ENCODE measurements at places on chromosomes 6 and 20. TPM values are rescaled to one million over a fixed set of nuclear protein-coding genes. Genes with fewer than 3 reads are reported as not detected.

GRCh38 chr6:118830691-118831090, 63.3 kb upstream of the ASF1A start:
- H3K27ac ChIP-seq, result no peak overlapping the region
- peaks cover 4% of the 10 kb centered on the region for H3K4me1 ChIP-seq
- H3K27me3 ChIP-seq, result no peaks in the 10 kb centered on the region
- no peak for DNase-seq
- H3K36me3 ChIP-seq, result peaks cover 22% of the 10 kb centered on the region

The KHDC1L gene
- not detected for total RNA-seq

- H3K27ac ChIP-seq, result no peak overlapping the region
- DNase-seq, result no peak
- H3K4me1 ChIP-seq, result peaks cover 10% of the 10 kb centered on the region
- no peaks in the 10 kb centered on the region for H3K36me3 ChIP-seq
- H3K27me3 ChIP-seq, result peaks cover 9% of the 10 kb centered on the region
These were observed 174.2 kb downstream of the TSHZ2 start for GRCh38 chr20:53146201-53146891.

The LINC00237 gene
- not detected for total RNA-seq

- peak; percentile 85 for DNase-seq
- no peaks in the 10 kb centered on the region for H3K36me3 ChIP-seq
- no peaks in the 10 kb centered on the region for H3K27me3 ChIP-seq
- peaks cover 54% of the 10 kb centered on the region for H3K4me1 ChIP-seq
- H3K27ac ChIP-seq, result no peak overlapping the region
These were observed 635 bp upstream of the C20orf203 start for GRCh38 chr20:32674362-32674789.

DNA sequence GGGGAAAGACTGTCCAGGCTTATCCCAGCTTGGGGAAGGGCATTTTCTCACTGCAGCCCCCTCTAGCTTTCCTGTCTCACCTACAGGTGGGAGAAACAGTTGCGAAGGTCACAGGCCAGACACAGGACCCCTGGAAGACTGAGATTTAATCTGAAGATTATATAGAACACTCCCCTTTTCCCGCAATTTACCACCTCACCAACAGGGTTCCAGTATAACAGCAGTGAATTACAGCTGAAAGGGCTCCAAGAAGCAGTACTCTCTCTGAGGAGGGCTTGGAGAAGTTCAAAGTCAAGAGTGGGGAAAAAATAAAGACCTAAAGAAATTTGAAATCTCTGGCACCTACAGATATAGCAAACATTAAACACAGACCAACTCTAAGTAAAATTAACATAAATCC, 111.9 kb downstream of the ANKRD60 start:
- DNase-seq, result no peak
- no peaks in the 10 kb centered on the region for H3K36me3 ChIP-seq
- H3K27ac ChIP-seq, result no peak overlapping the region
- no peak overlapping the region for H3K4me3 ChIP-seq
- peaks cover 12% of the 10 kb centered on the region for H3K27me3 ChIP-seq
- H3K4me1 ChIP-seq, result no peaks in the 10 kb centered on the region

- no peaks in the 10 kb centered on the region for H3K27me3 ChIP-seq
- peak within 1 kb of the TSS; percentile 96 for H3K27ac ChIP-seq
- peak within 1 kb of the TSS; percentile 93 for H3K4me3 ChIP-seq
- peak; percentile 86 for DNase-seq
These were observed at the start of gene TNF for GRCh38 chr6:31575335-31575901. TSS of gene TNF (plus strand) at chr6:31575565. CDS start at chr6:31575742, 177 bp downstream.

DNA sequence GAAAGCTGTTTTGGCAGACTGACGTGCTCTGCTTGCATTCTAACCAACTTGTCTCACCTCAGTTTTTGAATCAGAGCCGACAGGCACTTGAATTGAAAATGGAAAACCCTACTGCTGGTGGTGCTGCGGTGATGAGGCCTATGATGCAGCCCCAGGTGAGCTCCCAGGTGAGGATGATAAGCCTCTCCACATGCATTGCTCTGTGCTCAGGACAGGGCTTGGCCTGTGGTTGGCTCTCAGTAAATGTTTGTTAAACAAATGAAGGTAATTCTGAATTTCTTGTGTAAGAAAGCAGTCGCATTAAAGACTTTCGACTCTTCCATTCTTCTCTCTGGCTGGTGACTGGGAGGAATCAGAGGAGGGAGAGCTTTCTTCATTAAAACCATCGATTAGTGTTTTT, 136.3 kb downstream of the SULF2 start:
- H3K36me3 ChIP-seq, result peaks cover 64% of the 10 kb centered on the region
- no peak overlapping the region for H3K4me3 ChIP-seq
- H3K27me3 ChIP-seq, result no peaks in the 10 kb centered on the region
- no peak overlapping the region for H3K27ac ChIP-seq
- H3K4me1 ChIP-seq, result no peaks in the 10 kb centered on the region

GRCh38 chr6:107061125-107062020, 33.4 kb downstream of the MTRES1 start:
- H3K27ac ChIP-seq, result peak overlapping the region; percentile 74
- H3K4me1 ChIP-seq, result peaks cover 49% of the 10 kb centered on the region
- H3K4me3 ChIP-seq, result peak overlapping the region; percentile 68
- no peaks in the 10 kb centered on the region for H3K27me3 ChIP-seq
- no peaks in the 10 kb centered on the region for H3K36me3 ChIP-seq
- peak; percentile 29 for DNase-seq

The ASIP gene
- total RNA-seq, result not detected

- no peak overlapping the region for H3K4me3 ChIP-seq
- H3K36me3 ChIP-seq, result peaks cover 24% of the 10 kb centered on the region
- DNase-seq, result no peak
- H3K27ac ChIP-seq, result no peak overlapping the region
- peaks cover 10% of the 10 kb centered on the region for H3K4me1 ChIP-seq
These were observed 5.5 kb upstream of the MTG2 start for GRCh38 chr20:62177307-62177706.

DNA sequence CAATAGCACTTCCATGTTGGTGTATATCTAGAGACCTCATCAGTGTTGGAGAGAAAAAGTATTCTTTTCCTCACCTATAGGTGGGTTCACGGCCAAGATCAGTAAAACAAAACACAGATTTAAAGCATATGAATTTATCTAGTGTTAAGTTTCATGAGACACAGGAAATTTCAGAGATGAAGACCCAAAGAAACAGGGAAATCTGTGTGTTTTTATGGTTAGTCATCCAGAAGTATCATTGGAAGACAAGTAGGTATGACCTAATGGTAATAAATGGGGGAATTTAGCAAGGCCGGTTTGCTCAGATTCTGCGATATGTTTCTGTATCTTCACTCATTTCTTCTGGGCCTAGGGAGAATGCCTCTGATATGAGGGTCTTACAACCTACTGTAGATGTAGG, 419.6 kb upstream of the MARCKS start:
- H3K4me1 ChIP-seq, result no peaks in the 10 kb centered on the region
- H3K27ac ChIP-seq, result no peak overlapping the region
- no peaks in the 10 kb centered on the region for H3K36me3 ChIP-seq

The BMP6 gene
- not detected for total RNA-seq

The XKR7 gene
- total RNA-seq, result not detected

DNA sequence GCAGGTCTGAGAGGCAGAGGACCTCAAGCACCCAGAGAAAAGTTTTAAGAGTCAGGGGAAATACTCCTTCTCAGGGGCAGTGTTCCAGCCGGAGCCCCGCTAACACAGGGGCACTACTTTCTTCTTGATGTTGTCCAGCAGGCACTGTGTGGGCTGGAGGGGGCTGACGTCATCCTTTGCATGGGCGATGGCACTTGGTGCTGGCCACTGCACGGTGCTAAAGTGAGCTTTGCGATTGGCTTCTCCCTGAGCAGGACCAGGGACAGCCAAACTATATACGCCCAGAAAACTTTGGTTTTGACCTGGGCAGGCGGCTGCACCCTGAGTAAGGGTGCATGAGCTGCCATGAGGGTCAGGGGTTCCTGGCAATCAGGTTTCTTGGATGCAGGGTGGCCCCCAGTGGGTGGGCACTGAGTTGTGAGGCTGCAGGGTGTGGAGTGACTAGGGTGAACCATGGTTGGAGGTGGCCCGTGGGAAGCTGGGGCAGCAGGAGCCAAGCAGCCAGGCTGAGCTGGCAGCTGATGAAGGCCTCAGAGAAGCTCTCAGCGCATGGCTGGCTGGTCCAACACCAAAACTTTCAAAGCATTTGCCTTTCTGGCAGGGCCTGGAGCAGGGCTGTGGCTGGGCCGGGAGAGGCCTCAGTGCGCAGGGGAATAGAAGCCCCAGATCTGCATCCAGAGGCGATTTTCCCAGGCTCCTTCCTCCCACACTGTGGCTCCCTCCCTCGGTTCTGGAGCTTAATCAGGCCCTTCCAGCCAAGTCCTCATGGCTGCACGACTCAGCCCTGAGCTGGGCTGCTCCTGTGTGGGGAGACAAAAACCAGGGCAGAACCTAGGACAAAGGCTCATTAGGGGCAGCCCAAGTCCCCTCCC, 18.3 kb downstream of the MRPS18A start:
- DNase-seq, result no peak
- peak overlapping the region; percentile 86 for H3K27ac ChIP-seq
- peaks cover 25% of the 10 kb centered on the region for H3K36me3 ChIP-seq
- H3K4me1 ChIP-seq, result peaks cover 44% of the 10 kb centered on the region
- no peaks in the 10 kb centered on the region for H3K27me3 ChIP-seq

GRCh38 chr6:98142839-98143238, 691.5 kb upstream of the POU3F2 start:
- H3K4me3 ChIP-seq, result no peak overlapping the region
- H3K36me3 ChIP-seq, result no peaks in the 10 kb centered on the region

DNA sequence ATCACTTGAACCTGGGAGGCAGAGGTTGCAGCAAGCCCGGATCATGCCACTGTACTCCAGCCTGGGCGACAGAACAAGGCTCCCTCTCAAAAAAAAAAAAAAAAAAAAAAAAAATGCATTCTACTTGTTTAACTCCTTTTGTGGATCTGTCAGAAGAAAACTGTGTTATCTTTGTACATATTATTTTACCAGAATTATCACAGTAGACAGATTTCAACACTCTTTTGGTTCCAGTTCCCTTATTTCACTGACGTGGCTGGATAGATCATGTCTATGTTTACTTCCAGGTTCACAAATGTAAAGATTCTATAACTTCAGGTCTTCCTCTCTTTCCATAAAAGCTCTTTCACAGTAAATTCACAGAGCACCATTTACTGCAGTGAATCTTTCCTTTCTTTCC, 18.4 kb downstream of the NUDT3 start:
- H3K36me3 ChIP-seq, result peaks cover 7% of the 10 kb centered on the region
- no peak for DNase-seq
- H3K27me3 ChIP-seq, result no peaks in the 10 kb centered on the region
- peaks cover 5% of the 10 kb centered on the region for H3K4me1 ChIP-seq
- H3K4me3 ChIP-seq, result no peak overlapping the region

DNA sequence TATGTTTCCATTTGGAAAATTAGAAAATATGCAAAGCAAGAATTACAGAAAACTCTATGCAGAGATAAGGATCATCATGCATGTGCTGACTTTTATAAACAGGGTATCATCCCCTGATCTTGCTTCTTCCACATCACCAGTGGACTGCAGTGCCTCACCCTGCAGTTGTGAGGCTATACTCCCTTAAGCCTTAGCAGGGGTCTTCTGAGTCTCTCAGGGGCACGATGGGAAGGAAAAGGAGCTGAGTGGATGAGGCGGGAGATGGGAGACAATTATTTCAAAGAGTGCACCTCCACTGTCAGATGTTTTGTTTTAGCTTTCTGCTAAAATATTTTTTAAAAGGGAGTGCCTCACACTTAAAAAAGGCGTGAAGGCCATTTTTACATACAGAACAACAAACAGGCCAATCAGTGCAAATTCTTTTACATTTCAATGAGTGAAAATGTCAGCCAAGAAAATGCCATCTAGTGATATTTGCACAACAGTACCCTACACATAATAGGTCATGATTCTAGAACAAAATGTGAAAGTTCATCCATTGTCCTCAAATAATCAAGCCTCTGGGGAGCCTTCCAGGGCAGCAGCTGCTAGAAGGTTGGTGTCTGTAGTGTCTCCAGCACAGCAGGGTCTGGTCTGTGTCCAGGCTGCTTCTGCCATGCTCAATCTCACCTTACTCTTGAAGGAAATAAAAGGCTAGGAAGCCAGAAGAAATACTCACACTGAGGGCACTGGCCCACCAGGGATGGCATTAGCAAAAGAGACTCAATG, 13.2 kb upstream of the SERPINB9 start:
- H3K4me3 ChIP-seq, result no peak overlapping the region
- no peak overlapping the region for H3K27ac ChIP-seq
- H3K36me3 ChIP-seq, result peaks cover 9% of the 10 kb centered on the region
- DNase-seq, result no peak
- H3K27me3 ChIP-seq, result no peaks in the 10 kb centered on the region

GRCh38 chr6:143346004-143346403, 104.5 kb downstream of the ADAT2 start:
- DNase-seq, result no peak
- no peaks in the 10 kb centered on the region for H3K36me3 ChIP-seq
- H3K27me3 ChIP-seq, result no peaks in the 10 kb centered on the region
- no peak overlapping the region for H3K4me3 ChIP-seq

The SIGLEC1 gene
- not detected for total RNA-seq

DNA sequence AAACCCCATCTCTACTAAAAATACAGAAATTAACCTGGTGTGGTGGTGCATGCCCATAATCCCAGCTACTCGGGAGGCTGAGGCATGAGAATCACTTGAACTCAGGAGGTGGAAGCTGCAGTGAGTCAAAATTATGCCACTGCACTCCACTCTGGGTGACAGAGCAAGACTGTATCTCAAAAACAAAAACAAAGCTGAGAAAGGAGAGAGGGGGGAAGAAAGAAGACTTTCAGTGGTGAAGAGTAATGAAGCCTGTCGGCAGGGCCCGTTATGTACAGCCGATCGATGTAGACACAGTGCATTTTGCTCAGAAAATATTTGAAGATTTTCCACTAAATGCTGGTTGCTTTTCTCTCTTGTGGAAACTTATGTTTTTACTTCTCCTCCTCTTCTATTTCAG, 13.8 kb downstream of the VAPB start:
- H3K36me3 ChIP-seq, result peaks cover 15% of the 10 kb centered on the region
- no peak for DNase-seq
- H3K27ac ChIP-seq, result no peak overlapping the region
- H3K4me1 ChIP-seq, result peaks cover 27% of the 10 kb centered on the region
- no peak overlapping the region for H3K4me3 ChIP-seq

GRCh38 chr6:24574809-24575208, 71.2 kb downstream of the KIAA0319 start:
- peaks cover 13% of the 10 kb centered on the region for H3K27me3 ChIP-seq
- no peaks in the 10 kb centered on the region for H3K36me3 ChIP-seq
- DNase-seq, result no peak
- no peaks in the 10 kb centered on the region for H3K4me1 ChIP-seq

GRCh38 chr6:154580397-154581135, 70.1 kb upstream of the CNKSR3 start:
- no peak overlapping the region for H3K4me3 ChIP-seq
- no peaks in the 10 kb centered on the region for H3K36me3 ChIP-seq
- no peaks in the 10 kb centered on the region for H3K4me1 ChIP-seq
- H3K27me3 ChIP-seq, result peaks cover 5% of the 10 kb centered on the region

The HLA-DPA1 gene
- total RNA-seq, result 39.1 TPM

The SLC24A3 gene
- not detected for total RNA-seq

- peak overlapping the region; percentile 56 for H3K27ac ChIP-seq
- peaks cover 80% of the 10 kb centered on the region for H3K27me3 ChIP-seq
- H3K36me3 ChIP-seq, result peaks cover 53% of the 10 kb centered on the region
- H3K4me3 ChIP-seq, result peak overlapping the region; percentile 75
- peaks cover 86% of the 10 kb centered on the region for H3K4me1 ChIP-seq
These were observed 3.7 kb downstream of the NRN1 start for GRCh38 chr6:6002848-6003620.

GRCh38 chr6:169046021-169046420, 207.6 kb downstream of the THBS2 start:
- no peaks in the 10 kb centered on the region for H3K4me1 ChIP-seq
- H3K27ac ChIP-seq, result no peak overlapping the region
- no peak for DNase-seq
- H3K4me3 ChIP-seq, result no peak overlapping the region
- no peaks in the 10 kb centered on the region for H3K36me3 ChIP-seq

The BPIFB4 gene
- total RNA-seq, result not detected

The BFSP1 gene
- total RNA-seq, result 0.50 TPM

All from activated CD8-positive, alpha-beta T cell treated with anti-CD3 and anti-CD28 coated beads, Interleukin-2, amount 10 ng/mL, durations not matched to agents 7 days and 5 days (primary cell).